ENCODE measurements at places on chromosomes 16 and 17. TPM values are rescaled to one million over a fixed set of nuclear protein-coding genes. Genes with fewer than 3 reads are reported as not detected.

SDR42E1 gene
- 2.9 TPM for total RNA-seq

TPSG1 gene
- total RNA-seq, result not detected

MYH2 gene
- 2.0 TPM for total RNA-seq

CACNG1 gene
- not detected for total RNA-seq

SLC35G6 gene
- not detected for total RNA-seq
